Pulmonary artery endothelial cell (primary cell): ENCODE measurements at places on chromosomes 1 and 21.

DNA sequence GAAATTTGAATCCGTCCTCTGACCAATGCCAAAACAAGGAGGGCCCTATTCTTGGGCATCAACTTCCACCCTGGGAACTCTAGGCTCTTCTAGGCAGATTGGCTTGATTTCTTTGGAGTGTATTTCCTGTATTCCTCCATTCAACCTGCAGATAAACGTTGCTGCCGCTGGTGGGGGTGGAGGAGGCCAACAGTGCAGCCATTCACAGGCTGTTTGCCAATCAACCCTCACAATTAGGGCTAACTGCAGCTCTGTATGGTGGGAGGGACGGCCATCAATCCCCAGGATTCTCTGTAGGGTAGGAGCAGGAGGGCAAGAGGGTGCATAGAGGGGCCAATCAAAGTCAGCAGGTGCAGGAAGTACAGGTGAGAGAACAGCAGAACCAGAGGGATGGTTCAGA lies 273.1 kb upstream of the PROX1 start:
- DNase-seq = no peak

DNA sequence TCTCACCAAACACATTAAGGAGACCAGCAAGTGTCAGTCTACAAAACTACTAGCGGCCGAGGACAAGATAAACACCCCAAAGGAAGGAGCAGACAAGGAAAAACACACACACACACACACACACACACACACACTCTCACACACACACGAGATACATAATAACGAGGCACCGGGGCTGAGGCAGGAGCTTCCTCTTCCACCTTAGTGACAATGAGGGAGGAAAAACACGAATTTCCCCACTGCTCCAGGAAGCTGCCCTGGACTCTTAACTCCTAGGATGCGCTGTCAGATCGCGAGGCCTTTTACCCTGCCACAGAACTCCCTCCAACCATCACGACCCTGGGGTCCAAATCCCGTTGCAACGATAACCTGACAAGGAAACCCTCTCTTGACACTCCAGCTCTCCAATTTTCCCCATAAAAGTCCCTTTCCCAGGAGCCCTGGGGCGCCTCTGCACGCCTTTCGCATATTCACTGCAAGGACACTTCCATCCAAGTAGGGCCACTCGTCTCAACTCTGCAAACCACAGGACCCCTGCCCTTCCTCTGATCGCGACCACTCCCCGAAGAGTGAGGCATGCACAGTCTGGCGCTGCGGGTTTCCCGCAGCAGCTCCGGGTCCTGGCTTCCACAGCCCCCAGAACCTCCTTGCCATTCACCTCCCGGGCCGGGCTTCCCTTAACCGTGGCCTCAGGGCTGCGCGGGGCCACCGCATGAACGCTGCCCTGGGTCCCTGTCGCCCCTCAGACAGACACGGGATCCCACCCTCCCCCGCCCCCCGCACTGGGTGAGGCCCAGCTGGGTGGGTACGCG lies 581 bp downstream of the ETV3 start:
- DNase-seq = no peak

DNA sequence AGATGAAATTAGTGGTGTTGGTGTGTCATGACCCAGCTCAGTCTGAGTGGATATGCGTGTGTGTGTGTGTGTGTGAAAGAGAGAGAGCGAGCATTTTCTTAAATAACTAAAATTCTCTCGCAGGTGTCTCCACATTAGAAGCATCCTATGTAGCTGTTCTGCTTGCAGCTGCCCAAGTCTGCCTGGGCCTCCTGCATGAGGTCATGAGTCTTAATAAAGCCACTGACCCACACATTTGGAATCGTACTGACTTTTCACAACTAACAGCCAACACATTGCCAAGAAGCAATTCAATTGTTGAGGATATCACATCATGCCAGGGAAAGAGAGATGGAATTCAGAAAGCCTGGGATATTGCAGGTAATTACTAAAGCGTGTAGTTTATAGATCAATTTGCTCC lies 238.2 kb upstream of the AJAP1 start:
- no peak for DNase-seq

- no peak for DNase-seq
These were observed 98.6 kb upstream of the JUN start for GRCh38 chr1:58882322-58882948.

GRCh38 chr1:60068393-60069045 lies 5.1 kb downstream of the C1orf87 start:
- DNase-seq = no peak

GRCh38 chr1:12415038-12415466 lies 185.2 kb downstream of the VPS13D start:
- DNase-seq = no peak
